ENCODE measurements at places on chromosomes 2 and 18.
A peak's percentile ranks its signal among the peaks of the same experiment; 100 is the strongest.

- DNase-seq, result no peak
Measured at GRCh38 chr2:12176623-12177454, 430.4 kb downstream of the LPIN1 start.

DNA sequence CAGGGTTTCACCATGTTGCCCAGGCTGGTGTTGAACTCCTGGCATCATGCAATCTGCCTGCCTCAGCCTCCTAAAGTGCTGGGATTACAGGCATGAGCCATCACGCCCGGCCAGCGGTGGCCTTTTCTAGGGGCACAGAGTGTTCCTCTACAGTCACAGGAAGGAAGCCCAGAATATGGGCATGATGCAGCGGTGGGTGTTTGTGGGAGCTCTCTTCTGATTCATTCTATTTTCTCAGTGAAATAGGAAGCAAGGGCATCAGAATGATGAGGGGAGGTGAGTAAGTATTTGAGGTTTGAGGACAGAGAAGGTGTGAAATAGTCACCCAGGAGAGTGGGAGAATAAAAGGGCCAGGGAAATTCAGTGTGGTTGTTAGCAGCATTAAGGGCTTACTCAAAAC lies 70.3 kb upstream of the PSME4 start:
- DNase-seq, result peak; percentile 21

DNA sequence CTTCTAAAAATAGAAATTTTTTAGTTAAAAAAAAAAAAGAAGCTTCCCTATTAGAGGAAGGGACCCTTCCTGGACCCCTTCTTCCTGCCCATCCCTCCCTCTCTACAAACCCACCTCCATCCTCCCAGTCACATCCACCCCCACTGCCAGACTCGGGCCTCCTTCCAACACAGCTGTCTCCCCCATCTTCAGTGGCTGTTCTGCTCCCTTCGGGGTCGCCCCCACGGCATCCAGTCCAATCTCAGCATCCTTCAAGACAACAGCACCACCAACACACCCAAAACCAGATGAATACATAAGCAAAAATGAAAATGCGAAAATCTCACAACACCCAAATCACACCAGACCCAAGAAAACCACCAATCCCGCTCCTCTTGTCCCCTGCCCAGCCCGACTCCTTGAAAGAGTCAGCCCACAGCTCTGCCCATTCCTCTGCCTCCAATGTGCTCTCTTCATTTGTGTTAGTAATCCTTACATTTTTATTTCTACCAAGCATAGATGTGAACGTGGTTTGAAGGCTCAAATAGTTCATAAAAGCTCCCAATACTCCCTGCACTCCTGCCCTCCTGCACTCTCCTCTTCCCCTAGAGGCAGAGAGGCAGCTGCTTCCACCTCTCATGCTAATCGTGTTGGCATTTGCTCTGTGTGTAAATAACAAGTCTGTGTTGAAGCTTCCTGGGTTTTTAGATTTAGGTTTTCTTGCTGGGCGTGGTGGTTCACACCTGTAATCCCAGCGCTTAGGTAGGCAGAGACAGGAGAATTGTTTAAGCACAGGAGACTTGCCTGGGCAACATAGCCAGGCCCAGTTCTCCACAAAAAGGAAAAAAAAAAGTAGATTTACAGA lies 37.0 kb downstream of the MAL start:
- no peak for DNase-seq

- DNase-seq, result no peak
Measured at GRCh38 chr2:143258126-143258892, 129.1 kb downstream of the ARHGAP15 start.

- no peak for DNase-seq
Measured at GRCh38 chr2:86138736-86139625, 32.9 kb downstream of the PTCD3 start.

GRCh38 chr2:36408198-36408703 lies 52.7 kb downstream of the CRIM1 start:
- DNase-seq, result no peak

GRCh38 chr2:186612555-186613440 lies 22.9 kb downstream of the ITGAV start:
- no peak for DNase-seq

GRCh38 chr18:45851161-45851925 lies 25.9 kb downstream of the SIGLEC15 start:
- no peak for DNase-seq

GRCh38 chr2:193885419-193885818 lies 1690.7 kb upstream of the TMEFF2 start:
- no peak for DNase-seq

- no peak for DNase-seq
Measured at GRCh38 chr2:216714376-216714775, 19.0 kb upstream of the IGFBP5 start.

GRCh38 chr2:188813315-188813714 lies 160.9 kb upstream of the COL3A1 start:
- DNase-seq, result no peak

GRCh38 chr2:233832869-233833311 lies 21.4 kb downstream of the HJURP start:
- DNase-seq, result no peak

- no peak for DNase-seq
Measured at GRCh38 chr2:54803783-54804751, 80.6 kb downstream of the EML6 start.

DNA sequence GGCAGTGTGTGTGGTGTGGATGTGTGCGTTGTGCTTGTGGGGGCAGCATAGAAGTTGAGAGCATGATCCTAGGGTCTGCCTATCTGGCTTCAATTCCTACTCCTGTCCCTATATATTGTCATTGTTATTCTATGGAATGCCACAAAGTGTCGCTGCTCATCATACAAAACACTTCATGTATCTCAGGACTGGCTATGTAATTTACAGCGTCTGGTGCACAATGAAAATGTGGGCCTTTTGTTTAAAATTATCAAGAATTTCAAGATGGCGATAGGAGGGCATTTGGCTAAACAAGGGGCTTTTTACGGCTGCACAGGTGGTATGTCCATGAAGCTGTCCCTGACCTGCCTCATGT lies 3.4 kb downstream of the SERPINB2 start:
- DNase-seq, result no peak

DNA sequence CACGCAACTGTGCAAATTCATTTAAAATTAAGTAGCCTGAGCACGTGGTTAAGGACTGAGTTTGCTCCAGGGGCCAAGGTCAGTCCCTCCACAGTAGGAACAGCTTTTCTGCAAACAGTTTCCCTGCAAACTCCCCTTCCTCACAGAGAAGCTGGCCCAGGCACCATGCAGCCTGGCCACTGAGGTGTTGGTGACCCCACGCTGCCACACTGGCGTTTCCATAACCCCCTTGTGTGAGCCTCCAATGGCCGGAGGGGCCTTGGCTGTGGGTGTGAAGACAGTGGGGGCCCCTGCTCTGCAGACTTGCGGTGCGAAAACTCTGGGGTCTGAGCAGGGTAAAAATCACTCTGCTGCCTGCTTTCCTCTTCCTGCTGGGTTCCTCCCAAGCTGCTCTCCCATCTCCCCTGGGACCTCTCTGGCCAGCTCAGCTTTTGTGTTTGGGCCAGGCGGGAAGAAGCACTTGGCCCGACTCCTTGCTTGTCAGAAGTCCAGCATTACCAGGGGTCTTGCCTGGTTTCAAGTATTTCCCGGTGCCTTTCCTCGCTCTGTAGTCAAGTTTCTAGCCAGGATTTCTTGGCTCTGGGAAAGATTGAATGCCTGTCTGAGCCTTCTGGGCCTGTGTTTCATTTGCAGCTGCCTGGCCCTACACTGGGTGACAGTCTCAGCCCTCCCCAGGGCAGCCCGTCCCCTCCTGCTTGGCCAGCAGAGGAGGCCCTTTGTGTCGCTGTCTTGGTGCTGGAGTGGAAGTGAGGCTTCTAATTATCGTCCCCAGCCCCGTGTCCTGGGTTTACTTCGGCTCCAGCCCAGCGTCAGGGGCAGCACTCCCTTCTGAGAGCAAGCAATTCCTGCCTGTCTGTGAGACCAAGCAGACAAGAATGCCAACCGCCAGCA lies 131.4 kb upstream of the SLC1A4 start:
- no peak for DNase-seq
